ENCODE measurements at places on chromosomes 2 and 18.

GRCh38 chr2:36374585-36374984 lies 19.0 kb downstream of the CRIM1 start:
- no peak for DNase-seq

- no peak for DNase-seq
Measured at GRCh38 chr2:192437653-192438052, 242.9 kb upstream of the TMEFF2 start.

DNA sequence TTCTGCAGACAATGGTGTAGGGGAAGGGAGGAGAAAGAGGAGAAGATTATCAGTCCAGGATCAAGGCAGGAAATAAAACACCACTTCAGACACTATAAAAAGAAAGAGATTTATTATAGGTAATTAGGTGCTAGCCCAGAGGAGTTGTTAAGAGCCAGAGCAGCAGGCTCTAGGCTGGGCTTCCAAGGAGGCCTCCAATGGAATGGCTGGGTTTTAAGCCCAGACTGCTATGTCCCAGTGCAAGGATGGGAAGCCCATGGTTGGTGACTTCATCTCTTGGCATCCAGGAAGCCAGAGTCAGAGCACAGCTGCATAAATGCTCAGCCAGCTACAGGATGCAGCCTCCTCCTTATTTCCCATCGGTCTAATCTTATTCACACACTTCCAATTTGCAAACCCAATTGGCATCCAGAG lies 95.6 kb downstream of the LAMA3 start:
- DNase-seq: no peak

GRCh38 chr2:55133467-55134315 lies 83.4 kb upstream of the RTN4 start:
- no peak for DNase-seq

- DNase-seq: no peak
Measured at GRCh38 chr2:210833403-210833802, 277.0 kb downstream of the CPS1 start.

DNA sequence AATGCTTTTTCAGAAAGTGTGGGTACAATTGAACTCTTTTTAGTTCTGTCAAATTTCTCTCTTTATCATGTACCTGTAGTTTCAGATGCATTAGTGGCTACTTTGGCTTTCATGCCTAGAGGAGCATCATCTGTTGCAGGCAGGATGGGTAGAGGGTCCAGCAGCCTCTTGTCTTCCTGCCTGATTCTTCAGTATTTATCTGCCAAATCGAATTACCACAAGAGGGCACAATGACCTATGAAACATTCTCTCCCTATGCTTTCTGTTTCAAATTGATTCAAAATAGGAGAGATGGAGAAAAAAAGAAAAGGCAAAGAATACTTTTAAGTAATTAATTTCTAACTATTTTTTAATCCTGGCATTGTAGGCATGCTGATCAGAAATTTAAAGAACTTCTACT lies 477.2 kb downstream of the TRIB2 start:
- DNase-seq: no peak

Data from stimulated activated CD8-positive, alpha-beta memory T cell treated with anti-CD3 and anti-CD28 coated beads, Interleukin-2, amount 100 ng/mL, for 1 hour (primary cell).